ENCODE measurements at places on chromosomes 13 and 19.
A peak's percentile ranks its signal among the peaks of the same experiment; 100 is the strongest.

DNA sequence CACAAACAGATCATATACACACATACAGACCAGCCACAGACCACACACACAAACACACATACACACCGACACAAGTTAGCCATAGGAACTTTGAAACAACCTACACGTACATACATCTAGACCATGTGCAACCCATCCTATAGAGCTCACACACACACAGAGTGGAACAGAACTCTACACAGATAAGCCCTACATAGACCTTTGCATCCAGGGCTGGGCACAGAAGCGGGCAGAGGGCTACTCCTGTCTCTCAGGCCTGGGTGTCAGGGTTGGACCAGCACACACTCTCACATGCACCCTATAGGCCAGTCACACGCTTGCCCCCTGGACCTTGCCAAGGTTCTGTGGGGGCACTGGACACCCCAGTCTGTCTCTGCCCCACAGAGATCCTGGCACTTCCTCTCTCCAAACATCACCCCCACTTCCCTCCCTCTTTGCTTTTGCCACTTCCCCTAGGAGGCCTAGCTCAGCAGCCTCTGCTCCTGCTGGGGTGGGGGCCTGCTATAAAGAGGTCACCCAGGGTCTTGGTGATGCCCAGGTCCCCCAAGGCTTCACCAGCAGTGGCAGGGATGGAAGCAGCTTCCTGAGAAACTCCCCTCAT, 5.8 kb upstream of the JUNB start:
- DNase-seq: no peak

GRCh38 chr19:39531834-39532232, 819 bp downstream of the EID2B start:
- no peak for DNase-seq

- DNase-seq: no peak
These were observed 372.7 kb downstream of the ENOX1 start for GRCh38 chr13:43414111-43414510.

DNA sequence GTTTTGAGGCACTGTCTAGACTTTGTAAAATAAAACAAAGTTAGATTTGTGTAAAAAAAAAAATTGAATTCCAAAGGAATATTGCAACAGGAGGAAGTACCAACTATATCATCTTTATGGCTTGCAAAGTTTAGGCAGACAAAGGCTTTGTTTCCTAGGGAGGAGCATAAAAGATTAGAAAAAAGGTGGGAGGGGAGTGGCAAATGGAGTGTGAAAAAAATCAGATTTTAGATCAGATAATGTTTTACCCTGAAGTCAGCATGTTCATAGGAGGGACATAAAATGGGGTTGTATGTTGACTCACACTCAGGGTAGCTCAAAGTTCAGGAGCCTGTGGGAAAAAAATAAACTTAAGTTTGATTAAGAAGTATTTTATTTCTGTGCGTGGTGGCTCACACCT, 3.7 kb downstream of the ZNF85 start:
- DNase-seq: no peak

DNA sequence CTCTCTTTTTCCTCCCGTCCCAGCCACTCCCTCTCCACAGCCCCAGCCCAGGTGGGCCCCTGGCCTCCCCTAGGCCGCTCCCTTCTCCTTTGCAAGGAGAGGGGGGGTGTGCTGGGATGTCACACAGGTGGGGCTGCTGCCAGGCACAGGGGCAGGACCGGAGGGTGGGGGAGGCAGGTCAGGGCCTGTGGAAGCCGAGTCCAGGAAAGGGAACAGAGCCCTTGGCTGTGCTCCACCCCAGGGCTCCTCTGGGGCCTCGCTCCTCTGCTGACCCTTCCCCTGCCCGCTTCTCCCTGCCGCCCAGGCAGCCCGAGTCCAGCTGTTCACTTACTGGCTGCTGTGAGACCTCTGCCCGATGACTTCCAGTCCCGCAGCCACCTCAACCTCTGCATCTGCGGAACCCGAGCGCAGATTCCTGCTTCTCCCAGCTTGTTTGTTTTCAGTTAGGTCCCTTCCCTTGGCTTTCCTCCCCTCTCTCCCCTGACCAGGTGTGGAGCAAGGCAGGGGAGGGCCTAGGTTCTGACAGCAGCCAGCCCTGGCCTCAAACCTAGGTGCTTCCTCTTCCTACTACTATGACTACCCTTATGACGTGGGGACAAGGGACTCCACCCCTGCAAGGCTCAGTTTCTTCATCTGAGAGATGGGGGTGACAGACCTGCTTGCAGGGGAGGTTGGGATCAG, 850 bp upstream of the KLK11 start:
- no peak for DNase-seq

- DNase-seq: no peak
These were observed 62.1 kb downstream of the GGACT start for GRCh38 chr13:100526318-100527000.

- no peak for DNase-seq
These were observed 36.3 kb downstream of the ELF1 start for GRCh38 chr13:40982772-40983171.

DNA sequence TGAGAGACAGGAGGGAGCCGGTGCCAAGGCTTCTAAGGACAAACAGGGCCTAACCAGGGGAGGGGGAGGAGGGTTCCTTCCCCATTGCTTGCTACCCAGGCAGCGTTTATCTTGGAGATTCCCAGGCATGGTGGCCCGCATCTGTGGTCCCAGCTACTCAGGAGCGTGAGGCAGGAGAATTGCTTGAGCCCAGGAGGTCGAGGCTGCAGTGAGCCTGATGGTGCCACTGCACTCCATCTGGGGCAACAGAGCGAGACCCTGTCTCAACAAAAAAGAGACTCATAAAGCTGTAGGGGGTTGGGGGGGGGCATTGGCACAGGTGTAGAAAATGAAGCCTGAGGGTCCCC, 11.4 kb downstream of the TIMM13 start:
- DNase-seq: no peak

DNA sequence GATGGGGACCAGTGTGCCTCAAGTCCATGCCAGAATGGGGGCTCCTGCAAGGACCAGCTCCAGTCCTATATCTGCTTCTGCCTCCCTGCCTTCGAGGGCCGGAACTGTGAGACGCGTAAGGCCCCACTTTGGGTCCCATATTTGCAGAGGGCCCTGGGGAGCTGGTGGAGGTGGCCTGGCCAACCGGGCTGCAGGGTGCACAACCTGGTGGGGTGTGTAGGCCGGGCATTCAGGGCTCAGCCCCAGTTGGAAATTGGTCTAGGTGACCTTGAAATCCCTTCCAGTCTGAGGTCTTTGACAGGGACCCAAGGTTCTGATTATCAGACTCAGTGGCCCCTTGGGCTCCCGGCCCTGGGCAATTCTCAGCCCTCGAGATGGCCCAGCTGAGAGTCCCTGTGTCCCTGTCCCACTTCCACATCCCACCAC, 8.3 kb downstream of the F7 start:
- DNase-seq: no peak

GRCh38 chr19:35462476-35462953, 14.5 kb downstream of the FFAR2 start:
- no peak for DNase-seq

DNA sequence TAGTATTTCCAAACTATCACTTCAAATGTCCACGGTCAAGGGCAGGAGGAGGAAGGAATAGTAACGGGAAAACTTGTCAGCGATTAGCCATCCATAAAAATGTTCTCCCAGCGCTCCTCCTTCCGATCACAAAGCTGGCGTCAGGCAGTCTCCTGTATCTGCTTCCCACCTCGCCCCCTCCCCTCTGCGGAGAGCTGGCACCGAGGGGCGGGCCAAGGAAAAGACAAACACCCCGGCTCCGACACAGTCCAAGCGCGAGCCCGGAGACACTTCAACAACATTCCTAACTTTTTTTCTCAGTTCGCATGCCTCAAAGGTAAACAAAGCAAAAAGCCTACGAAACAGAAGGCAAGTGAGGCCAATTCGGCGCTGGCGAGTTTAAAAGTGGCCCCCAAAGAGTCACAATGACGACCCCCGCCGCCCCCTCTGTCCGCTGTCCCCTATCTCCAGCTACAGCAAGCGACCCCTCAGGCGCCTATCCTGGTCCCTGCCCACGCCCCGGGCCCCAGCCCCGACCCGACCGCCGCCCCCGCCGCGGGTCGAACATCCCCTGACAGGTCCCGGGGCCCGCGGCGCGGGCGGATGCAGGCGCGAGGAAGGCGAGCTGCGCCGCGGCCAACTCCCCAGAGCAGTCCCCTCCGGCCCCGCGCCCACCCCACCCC, 736 bp downstream of the SMAD9 start:
- peak; percentile 12 for DNase-seq

- no peak for DNase-seq
These were observed 3.9 kb upstream of the PRX start for GRCh38 chr19:40416918-40417642.

GRCh38 chr19:35023428-35023827, 6.8 kb upstream of the SCN1B start:
- no peak for DNase-seq

DNA sequence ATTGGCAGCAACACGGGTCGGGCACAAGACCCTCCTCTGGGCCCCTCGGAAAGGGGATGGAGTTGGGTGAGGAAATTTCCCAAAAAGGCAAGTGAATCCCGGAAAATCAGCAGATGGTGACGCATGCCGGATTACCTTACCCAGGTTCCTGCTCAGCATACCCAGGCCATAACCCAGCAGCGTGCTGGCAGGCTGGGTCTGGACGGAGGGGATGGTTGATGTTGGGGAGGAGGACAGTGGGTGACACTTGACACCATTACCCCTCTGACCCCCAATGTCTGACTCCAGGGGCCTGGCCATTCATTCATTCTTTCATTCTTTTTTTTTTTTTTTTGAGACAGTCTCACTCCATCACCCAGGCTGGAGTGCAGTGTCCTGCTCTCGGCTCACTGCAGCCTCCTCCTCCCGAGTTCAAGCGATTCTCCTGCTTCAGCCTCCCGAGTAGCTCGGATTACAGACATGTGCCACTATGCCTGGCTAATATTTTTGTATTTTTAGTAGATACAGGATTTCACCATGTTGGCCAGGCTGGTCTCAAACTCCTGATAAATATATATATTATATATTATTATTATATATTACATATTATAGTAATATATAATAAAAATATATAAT, 799 bp downstream of the PVR start:
- peak; percentile 41 for DNase-seq

- no peak for DNase-seq
These were observed 56.1 kb upstream of the RNF113B start for GRCh38 chr13:98233127-98233526.

DNA sequence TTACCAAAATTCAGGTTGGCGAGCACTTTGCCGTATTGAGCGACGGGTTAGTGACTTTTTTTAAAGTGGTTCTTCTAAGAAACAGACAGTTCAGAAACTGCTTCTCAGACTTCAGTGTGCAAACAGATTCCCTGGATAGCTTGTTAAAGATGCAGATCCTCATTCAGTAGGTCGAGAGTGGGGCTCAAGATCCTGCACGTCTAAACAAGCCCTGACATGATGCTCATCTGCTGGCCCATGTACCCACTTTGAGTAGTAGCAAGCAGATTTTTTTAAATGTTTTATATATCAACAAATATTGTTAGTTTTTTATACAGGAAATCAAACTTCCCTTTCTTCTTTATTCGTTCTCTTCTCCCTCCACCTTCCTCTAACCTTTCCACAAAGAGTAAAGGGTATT, 7.3 kb downstream of the METTL21C start:
- DNase-seq: no peak

GRCh38 chr13:53073711-53074110, 45.1 kb downstream of the OLFM4 start:
- no peak for DNase-seq

- no peak for DNase-seq
These were observed 5.0 kb upstream of the GZMM start for GRCh38 chr19:538641-539428.

- DNase-seq: no peak
These were observed 36.3 kb upstream of the SLC10A2 start for GRCh38 chr13:103102482-103102881.

GRCh38 chr13:40597735-40598365, 68.6 kb downstream of the FOXO1 start:
- DNase-seq: no peak

DNA sequence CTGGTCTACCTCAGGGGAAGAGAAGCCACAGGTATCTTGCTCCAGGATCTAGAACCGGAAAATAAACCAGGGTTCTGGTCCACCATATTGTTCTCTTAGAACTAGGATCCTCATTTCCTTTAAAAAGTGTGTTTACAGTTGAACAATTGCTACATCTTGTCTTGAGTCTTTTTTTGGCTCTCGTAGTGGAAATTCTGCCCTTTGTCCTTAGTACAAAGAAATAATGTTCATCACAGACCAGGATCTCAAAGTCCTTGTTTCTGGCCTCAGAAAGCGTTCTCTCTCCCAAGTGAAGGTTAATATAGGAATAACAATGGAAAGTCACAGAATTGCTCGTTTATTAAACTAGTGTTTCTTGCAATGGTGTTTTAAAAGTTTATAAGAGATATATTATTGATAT, 20.8 kb downstream of the KLF2 start:
- no peak for DNase-seq

GRCh38 chr19:55283548-55284377, at the start of gene BRSK1:
Gene BRSK1 (plus strand): TSS chr19:55283997. CDS start chr19:55284443, 446 bp downstream.
- DNase-seq: no peak

DNA sequence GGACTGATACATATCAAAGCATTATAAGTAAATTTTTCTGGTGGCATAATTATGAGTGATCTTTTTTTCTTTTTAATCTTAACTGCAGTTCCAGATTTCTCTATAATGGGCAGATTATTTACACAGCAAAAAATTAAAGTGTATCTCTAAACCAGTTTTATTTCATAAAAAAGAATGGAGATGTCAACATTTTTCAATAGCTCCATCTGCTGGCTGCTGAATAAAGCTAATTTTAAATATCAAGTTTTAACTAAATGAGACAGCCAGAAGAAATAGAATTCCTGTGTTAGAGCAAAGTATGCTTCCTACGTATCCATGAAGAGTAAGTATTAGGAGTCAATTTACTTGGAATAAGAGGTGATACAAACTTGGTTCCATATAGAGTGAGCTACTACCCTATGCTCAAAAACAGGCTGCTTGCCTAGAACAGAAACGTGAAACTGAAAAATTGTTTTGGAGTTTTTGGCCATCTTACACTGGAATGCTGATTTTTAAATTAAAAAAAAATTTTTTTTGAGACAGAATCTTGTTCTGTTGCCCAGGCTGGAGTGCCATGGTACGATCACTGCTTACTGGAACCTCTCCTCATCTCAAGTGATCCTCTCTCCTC, 5.0 kb upstream of the PDS5B start:
- no peak for DNase-seq

DNA sequence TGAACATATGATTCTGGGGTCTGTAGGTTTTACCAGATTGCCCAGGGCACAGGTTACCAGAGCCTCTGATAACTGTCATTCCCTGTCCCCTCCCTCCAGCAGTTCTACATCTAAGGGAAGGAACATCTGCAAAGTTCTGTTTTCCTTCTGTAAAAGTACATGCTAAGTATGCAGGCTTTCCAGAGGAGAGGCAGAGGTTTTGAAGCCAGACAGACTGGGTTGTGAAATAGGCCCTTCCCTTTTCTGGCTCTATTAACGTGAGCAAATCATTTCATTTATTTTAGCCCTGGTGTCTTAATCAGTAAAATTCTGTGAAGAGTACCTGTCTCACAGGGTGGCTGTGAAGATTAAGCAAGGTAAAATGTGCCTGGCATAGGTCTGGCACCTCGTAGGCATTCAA, 66.1 kb upstream of the C1QTNF9 start:
- DNase-seq: no peak

GRCh38 chr19:49539192-49539952, 11.6 kb downstream of the RCN3 start:
- no peak for DNase-seq
